ENCODE measurements at places on chromosomes 11 and 22.

- DNase-seq: no peak
These were observed 24.1 kb downstream of the LARGE1 start for GRCh38 chr22:33896154-33896553.

GRCh38 chr22:27226666-27227065, 569.3 kb downstream of the MIAT start:
- DNase-seq: no peak

- no peak for DNase-seq
These were observed 5.7 kb upstream of the ACAT1 start for GRCh38 chr11:108115500-108116140.

GRCh38 chr11:116825854-116826750, 3.0 kb upstream of the APOA4 start:
- no peak for DNase-seq

DNA sequence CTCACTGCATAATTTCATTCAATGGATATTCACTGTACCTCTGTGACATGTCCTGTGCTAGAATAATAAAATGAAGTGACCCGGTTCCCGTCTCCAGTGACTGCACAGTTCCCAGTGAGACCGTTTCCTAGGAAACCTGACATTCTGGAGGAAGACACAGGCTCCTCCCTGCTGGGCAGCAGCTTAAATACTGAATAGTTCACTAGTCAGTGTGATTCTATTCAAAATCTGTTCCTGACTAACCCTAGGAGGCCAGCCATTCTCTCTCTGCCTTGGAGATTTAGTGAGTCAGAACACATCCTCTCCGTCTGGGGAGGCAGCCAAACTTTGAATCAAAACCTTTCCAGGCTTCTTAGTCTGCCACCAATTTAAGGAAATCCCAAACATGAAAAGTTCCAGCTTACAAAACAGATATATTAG, 11.3 kb downstream of the TRIM66 start:
- DNase-seq: no peak

DNA sequence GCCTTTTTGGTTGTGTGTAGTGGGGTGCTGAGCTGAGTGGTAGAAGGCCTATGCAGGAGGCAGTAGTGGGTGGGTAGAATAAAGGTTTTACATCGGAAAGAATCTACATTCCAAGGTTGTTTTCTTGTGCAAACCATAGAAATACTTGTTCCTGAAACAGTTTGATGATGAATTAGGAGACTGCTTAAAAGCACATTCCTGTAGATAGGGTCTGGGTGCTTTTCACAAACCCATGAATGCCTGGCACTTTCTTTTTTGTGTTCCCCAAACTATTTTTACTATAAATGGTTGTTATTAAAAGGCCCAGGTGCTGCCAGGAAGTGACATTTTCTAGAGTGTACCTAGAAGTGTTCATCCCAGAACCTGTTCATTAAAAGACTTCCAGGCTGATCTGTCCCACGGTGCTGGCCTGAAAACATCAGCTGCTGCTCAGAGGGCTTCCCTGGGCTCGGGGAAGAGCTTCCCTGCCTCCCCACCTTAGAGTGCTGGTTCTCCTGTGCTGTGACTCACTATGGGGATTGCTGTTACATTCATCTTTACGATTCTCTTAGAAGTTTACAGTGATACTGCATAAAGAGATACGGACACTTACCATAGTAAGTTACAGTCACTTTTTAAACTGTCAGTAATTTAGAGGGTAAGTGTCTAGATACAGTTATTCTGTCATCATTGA, 27.9 kb downstream of the PPFIA1 start:
- DNase-seq: no peak

GRCh38 chr11:34475656-34476055, 36.9 kb downstream of the CAT start:
- no peak for DNase-seq

DNA sequence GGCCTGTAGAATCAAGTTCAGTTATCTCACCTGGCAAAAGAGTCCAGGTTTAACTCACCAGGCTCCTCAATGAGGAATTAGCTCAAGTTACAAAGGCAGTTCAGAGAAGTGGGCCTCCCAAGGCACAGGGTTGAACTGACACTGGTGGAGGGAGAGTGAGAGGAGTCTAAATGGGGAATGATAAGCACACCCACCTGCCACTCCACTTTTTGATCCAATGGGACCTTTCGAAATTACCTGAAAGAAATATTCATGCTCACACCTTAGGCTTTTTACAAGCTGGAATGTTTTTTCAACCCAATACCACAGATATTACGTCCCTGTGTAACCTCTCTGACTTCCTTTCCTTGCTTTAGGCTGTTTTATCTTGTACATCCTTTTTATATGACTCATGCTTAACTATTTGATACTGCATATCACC, 642.7 kb upstream of the TENM4 start:
- no peak for DNase-seq

- no peak for DNase-seq
These were observed 13.5 kb downstream of the MOB2 start for GRCh38 chr11:1473011-1473628.

GRCh38 chr11:1052133-1053011, 15.9 kb upstream of the MUC6 start:
- no peak for DNase-seq

- peak; percentile 85 for DNase-seq
These were observed 873 bp upstream of the SCO2 start for GRCh38 chr22:50526108-50526833.

- DNase-seq: no peak
These were observed 11.0 kb upstream of the TSSC4 start for GRCh38 chr11:2389377-2390026.

- no peak for DNase-seq
These were observed 73.7 kb upstream of the CREB3L1 start for GRCh38 chr11:46203746-46204145.

GRCh38 chr11:30291331-30291730, 31.6 kb upstream of the ARL14EP start:
- DNase-seq: no peak
